ENCODE measurements at places on chromosomes 5 and 9.

DNA sequence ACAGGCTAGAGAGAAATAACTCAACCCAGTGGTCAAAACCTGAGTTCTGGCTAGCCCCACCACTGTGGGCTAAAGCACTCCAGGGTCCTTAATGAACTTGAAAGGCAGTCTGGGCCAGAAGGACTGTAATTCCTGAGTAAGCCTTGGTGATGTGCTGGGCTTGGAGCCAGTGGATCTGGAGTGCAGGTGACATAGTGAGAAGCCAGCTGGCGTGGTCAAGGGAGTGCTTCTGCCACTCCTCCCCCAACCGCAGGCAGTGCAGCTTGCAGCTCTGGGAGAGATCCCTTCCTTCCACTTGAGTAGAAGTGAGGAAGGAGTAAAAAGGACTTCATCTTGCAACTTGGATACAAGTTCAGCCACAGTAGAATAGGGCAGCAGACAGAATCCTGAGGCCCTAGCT lies 424.0 kb downstream of the CDH18 start:
- no peak for DNase-seq

DNA sequence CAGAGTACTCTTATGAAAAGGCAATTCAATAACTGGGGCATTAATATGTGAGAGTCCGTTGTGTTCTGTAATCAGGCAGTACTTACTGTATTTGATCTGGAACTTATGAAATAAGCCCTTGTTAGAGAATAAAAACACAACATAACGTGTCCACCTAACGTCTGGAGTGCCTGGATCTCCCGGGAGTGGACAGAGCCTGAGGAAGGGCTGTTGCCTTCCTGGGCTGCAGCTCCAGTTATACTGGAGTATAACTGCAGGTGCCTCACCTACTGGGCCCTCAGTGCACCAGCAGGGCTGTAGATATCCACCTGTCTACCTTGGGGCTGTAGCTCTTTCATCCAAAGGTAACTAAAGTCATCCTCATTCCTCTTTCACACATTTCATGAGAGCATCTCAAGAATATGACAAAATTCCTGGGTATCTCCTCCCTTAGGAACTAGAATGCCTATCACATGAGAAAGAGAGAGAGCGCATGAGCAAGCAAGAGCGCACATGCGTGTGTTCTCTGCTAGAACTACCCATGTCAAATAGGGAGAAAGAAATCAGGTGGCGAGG lies 200.1 kb downstream of the GAPVD1 start:
- no peak for DNase-seq

DNA sequence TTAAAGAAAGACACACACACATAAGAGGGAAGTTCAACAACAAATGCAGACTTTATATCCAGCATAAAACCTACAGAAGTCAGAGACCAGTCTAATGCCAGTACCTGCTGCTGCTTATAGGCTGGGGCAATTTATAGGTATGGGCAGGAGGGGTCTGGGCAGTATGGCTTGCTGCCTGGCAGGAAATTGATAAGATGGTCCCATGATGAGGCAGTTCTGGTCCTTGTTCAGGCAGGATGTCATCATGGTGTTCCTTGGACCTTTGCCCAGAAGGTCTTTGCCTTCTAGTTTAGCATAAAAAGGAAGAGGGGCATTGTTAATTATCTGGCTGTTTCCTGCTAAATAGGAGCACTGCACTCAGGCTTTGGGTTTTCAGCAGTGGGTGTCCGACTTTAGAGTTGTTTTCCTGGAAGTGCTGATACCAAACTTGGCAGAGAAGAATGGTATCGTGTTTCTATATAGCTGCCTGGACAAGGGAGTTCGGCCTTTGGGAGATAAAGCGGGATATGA lies 10.4 kb upstream of the PDCD1LG2 start:
- no peak for DNase-seq

- peak; percentile 72 for DNase-seq
Measured at GRCh38 chr9:107389617-107390071, 99.9 kb downstream of the KLF4 start.

- no peak for DNase-seq
Measured at GRCh38 chr5:132427281-132428146, 58.0 kb downstream of the SLC22A5 start.

- peak; percentile 36 for DNase-seq
Measured at GRCh38 chr5:88438006-88438405, 169.4 kb upstream of the TMEM161B start.

DNA sequence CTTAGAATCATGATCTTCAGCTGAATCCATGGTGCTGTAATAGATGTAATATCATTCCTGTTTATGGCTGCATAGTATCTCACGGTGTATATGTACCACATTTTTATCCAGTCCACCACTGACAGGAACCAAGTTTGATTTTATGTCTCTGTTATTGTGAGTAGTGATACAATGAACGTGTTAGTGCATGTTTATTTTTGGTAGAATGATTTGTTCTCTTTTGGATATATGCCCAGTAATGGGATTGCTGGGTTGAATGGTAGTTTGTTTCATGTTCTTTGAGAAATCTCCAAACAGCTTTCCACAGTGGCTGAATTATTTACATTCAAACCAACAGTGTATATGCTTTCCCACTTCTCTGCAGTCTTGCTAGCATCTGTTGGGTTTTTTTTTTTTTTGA lies 175.1 kb upstream of the CDH10 start:
- DNase-seq, result no peak

- no peak for DNase-seq
Measured at GRCh38 chr9:118000581-118000980, 296.4 kb downstream of the TLR4 start.

- peak; percentile 37 for DNase-seq
Measured at GRCh38 chr9:114696814-114697544, 15.0 kb upstream of the TEX48 start.

- no peak for DNase-seq
Measured at GRCh38 chr5:88279584-88279983, 10.9 kb upstream of the TMEM161B start.

- DNase-seq, result no peak
Measured at GRCh38 chr9:124500028-124500795, 7.0 kb downstream of the NR5A1 start.

DNA sequence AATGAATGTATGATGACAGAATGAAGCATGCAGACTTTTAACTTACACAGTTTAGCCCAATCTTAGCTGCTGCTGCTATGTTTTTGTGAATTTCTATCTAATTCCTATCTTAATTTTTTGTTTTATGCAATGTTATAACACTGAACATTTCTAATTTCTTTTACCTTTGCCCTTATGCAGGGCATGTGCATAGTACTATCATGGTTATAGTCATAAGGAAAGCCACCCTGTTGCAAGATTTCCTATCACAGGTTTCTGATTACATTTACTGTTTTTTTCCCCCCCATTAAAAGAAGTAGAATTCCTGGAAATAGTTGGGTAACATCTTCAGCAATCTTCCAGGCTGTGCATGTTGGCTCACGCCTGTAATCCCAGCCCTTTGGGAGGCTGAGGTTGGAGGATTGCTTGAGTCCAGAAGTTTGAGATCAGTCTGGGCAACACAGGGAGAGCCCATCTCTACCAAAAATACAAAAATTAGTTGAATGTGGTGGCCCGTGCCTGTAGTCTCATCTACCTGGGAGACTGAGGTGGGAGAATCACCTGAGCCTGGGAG lies 164.4 kb downstream of the KDM4C start:
- DNase-seq, result no peak

- no peak for DNase-seq
Measured at GRCh38 chr5:132110195-132110594, 36.6 kb downstream of the CSF2 start.

GRCh38 chr9:133950192-133950591 lies 41.9 kb downstream of the VAV2 start:
- DNase-seq, result no peak

DNA sequence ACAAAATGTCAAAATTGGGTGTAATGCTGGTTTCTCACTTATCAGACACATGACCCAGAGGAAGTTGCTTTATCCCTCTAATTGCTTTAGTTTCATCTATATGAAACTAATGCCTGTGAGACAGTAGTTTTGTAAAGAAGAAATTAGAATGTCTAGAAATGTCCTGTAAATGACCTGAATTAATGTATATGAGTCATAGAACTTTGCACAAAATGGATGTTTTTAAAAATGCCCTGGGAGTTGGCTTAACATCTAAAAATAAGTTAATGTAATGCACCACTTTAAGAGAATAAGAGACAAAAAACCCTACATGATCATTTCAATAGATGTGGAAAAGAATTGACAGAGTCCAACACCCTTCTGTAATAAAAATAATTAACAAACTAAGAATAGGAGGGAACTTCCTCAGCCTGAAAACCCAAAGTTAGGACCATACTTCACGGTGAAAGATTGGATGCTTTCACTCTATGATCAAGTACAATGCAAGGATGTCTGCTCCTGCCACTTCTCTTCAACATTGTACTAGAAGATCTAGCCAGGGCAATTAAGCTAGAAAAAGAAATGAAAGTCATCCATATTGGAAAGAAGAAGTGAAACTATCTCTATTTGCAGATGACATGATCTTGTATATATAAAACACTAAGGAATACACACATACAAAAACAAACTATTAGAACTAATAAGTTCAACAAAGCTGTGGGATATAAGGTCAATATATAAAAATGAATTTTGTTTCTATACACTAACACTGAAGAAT lies 117.9 kb downstream of the MELK start:
- DNase-seq, result no peak

DNA sequence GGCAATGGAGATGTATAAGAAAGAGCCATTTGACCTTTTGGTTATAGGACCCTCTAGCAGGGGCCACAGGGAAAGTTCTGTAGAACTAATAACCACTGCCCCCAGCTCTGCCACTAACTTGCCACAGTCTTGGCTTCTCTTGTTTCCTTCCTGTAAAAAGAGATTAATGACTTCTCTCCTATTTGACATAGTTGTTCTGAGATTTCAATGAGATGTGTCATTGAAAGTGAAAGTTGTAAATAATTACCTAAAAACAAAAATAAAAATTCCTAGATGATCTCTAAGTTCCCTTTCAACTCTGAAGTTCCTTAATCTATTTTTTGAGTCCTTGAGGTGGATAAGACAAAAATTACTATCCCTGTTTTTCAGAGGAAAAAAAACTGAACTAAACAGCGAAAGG lies 1.4 kb upstream of the KIF12 start:
- no peak for DNase-seq

DNA sequence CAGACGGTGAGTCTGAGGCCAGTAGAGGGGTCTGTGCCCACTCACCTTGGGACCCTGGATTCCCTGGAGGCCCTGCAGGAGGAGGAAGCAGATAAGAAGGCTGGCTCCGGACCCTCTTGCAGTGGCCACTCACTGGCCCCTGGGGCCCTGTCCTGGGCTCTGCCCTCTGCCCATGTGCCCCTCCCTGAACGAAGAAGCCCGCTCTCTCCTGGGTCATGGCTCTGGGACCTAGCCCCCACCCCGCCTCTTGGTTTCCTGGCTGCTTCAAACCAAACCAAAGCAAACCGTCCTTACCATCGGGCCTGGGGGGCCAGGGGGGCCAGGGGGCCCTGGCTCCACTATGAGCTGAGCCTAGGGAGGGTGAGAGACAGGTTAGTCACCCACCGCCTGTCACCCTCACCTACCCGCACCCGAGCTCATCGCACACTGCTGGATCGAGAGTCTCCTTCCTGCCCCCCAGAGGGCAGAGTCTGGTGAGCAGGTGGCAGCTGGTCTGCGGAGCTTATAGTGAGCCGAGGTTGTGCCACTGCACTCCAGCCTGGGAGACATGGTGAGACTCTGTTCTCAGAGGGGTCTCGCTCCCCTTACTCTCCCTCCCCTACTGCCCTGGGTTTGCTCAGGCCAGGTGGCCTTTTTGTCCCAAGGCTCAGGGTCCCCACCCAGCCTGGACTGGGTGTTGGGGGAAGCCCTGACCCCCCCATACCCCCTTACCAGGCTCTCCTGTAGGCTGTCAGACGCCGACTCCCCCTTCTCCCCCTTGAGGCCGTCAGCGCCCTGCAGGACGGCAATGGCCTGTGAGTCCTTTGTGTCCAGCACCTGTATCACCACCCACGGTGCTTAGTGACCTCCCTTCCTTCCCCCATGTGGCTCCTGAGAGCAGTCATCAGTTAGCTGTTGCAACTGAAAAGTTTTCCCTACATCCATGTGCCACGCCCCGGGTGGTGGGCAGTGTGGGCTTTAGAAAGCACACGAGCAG lies 15.2 kb upstream of the PHYKPL start:
- DNase-seq, result no peak

- peak; percentile 25 for DNase-seq
Measured at GRCh38 chr5:180090769-180091546, 19.4 kb upstream of the RNF130 start.

GRCh38 chr5:14420101-14420811 lies 161.3 kb upstream of the OTULINL start:
- DNase-seq, result peak; percentile 48

GRCh38 chr9:136342181-136343120 lies 15.1 kb downstream of the GPSM1 start:
- DNase-seq, result peak; percentile 81

DNA sequence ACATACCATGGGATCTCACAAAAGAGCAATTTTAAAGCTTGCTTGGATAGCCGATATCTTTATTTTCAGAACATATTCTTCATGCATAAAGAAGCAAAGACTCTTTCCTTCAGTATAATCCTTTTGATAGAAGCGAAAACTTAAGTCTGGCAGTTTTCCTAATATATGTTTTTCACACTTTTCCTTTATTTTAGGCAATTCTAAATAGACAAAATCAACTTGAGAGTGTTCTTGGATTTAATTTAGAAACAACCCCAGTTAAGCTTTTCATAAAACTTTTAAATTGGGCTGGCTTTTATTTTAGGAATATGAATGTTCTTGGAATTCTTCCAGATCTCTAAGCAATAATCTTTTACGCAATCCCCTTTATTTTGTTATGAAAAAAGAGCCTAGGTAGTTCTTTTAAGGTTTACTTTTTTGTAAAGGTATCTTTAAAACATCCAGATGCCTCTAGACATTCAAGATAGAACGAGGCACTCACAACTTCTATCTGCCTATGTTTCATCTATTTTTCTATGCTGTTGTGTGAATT lies 51.5 kb upstream of the HSPB3 start:
- no peak for DNase-seq

DNA sequence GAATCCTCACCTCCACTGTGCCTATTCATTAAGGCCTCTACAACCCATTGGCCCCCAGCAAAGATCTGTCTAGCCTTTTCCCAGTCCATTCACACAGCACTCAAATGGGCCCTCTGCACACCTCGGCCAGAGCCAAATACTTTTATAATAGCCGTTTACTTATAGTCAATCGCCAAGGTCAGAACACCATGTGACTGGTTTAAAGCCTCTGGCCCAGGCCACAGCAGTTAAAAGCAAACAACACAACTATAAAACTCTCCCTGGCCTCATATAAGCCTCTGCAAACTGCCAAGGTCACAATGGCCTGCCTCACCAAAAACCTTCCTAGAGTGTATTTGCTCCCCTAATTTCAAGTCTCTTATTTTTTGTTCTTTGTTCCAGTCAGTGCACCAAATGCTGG lies 562.6 kb downstream of the CAAP1 start:
- no peak for DNase-seq

All from AG08395 (cell line).